Fibroblast of skin of scalp (primary cell): ENCODE measurements at places on chromosomes 4 and X.

- peak; percentile 4 for DNase-seq
Measured at GRCh38 chr4:174437749-174438148, 84.5 kb downstream of the HPGD start.

- no peak for DNase-seq
Measured at GRCh38 chr4:77393996-77394395, 211.6 kb upstream of the CXCL13 start.

- DNase-seq, result peak; percentile 44
Measured at GRCh38 chr4:55447831-55448230, 52.1 kb downstream of the TMEM165 start.

DNA sequence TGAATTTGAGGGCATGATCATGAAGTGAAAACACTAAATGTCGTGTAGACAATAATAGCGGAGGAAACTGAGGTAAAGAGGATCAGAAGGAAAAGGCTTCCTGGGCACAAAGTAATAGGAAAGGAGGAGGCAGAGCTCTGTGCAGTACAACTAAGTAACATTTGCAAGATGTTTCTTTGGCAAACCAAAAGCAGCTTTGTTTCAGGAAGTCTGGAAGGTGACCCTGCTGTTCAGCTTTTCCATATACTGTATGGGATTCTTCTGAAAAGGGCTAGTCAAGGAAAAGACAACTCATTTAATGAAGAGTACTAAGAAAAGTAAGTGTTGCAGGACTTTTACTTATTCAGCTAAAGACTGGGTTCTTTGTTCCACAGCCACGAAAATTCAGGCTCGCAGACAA is 463.1 kb downstream of the PCDH7 start:
- DNase-seq, result no peak

DNA sequence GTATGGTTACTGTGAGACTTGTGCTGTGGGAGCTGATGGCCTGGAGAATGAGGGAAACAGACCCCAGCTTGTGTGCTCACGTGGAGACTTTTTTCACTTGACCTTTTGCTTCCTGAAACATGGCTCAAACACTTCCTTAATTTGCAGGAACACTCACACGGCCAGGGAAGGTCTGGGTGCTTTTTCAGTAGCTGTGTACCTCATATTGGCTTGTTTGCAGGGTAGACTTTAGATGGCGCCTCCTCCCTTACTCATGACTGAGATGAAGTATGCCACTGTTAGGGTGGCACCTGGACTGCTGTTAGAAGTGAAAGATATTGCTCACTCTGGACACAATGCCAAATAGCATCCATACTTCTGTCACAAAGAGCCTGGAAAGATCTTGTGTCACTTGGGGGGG is 75.7 kb upstream of the WDR1 start:
- no peak for DNase-seq

DNA sequence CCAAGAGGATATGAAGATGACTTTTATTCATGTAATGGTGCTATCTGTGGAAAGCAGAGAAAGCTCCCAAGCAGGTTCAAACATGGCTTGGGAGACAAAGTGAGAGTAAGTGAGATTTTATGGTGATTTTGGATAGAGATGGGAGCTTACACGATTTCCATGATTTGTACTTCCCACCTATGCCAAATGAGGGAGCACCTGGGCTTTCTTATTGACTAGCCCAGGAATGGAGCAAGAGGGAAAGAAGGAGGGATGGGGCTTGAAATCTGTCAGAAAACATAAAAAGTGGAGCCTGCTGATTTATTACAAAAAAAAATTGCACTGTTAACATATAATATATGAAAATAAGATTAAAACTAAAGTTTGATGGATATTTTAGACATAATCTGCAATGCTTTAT is 703.5 kb upstream of the PABPC4L start:
- no peak for DNase-seq

- DNase-seq, result no peak
Measured at GRCh38 chr4:65954416-65954815, 284.1 kb upstream of the EPHA5 start.

GRCh38 chrX:52988985-52989917 is 30.9 kb upstream of the FAM156A start:
- no peak for DNase-seq

- DNase-seq, result peak; percentile 79
Measured at GRCh38 chr4:90855111-90855510, 727.9 kb downstream of the CCSER1 start.

- DNase-seq, result peak; percentile 33
Measured at GRCh38 chrX:104310090-104310489, 55.4 kb upstream of the ESX1 start.

DNA sequence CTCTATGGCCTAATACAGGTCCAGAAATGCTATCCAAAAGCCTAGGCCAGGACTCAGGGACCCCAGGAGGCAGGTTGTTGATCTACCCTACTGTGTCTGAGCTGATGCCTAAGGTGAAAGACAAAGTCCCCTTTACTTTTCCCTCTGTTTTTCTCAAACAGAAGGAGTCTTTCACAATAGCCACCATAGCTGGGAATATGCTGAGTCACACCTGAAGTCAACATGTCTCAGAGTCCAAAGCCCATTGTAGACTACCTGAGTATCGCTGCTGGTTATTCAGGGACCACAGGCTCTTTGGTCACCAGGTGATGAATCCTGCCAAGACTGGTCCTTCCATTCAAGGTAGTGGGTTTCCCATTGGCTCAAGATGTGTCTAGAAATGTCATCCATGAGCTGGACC is 562.2 kb downstream of the ACTRT1 start:
- DNase-seq, result no peak

DNA sequence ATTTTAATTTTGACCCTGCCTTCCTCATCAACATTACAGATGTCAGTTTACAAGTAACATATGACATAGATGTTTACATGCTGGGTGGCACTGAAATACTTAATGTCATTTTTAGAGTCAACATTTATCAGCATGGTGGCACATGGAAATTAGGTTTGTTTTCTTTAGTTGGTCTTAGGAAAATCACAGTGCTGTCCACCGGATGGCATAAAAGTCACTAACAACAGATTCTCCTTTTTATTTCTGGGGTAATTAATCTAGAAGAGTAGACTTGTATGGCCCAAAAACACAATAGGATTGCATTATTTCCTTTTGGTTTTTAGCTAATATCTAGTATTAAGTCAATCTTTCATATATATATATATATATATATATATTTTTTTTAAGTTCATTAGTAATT is 88.6 kb upstream of the HHIP start:
- peak; percentile 10 for DNase-seq

DNA sequence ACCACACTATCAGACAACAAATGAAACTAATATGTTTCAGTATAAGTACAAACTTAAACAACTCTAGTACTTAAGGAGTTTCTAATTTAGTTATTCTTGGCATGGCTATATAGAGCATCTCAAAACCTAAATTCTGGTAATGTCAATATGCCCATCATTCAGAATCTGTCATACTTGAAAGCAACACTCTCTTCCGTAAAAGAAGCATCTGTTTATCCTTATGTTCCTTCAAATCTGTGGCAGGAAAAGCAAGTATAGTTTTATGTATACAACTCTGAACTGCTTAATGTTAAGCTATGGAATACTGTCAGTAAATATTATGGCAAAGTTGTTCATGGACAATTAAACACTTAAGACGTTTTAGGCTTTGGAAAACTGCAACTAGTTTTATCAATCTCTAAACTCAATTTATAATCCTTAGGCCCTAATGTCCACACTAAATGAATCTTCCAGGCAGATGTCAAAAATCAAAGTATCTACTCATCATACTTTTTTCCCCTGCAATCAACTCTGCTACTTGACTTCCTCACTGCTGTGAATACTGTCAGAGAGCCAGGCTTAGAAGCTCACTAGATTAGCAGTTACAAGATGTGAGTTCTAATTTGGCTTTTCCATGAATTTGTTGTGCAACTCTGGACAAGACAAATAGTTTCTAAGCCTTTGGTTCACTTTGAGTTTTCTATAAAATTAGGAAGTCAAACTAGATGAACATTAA is 109.4 kb downstream of the SCLT1 start:
- DNase-seq, result no peak

- no peak for DNase-seq
Measured at GRCh38 chr4:46993075-46994006, at the start of gene GABRA4. GABRA4 (minus strand) TSS chr4:46993581; CDS start chr4:46993424, 157 bp downstream.

DNA sequence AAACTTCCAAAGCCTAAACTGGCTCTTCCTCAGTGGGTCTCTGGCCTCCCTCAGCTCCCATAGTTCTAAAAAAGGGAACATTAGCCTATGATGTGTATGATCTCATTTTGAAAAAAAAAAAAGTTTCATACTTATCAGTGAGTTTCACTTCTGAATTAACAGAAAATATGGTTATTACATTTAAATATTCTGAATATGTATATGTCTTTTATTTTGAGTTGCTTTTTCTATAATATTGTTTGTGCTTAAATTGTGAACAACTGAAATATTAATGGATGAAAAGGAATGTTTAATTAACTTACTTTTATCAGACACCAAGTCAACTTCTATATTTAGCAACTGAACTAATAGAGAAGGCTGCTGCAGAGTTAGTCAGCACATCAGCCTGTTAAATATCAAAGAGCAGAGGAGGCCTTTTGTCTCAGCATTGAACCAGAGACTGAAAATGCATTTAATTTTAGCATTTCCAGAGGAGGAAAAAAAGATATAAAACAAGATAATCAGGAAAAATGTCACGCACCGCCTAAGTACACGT is 20.4 kb upstream of the FHL1 start:
- DNase-seq, result peak; percentile 55

DNA sequence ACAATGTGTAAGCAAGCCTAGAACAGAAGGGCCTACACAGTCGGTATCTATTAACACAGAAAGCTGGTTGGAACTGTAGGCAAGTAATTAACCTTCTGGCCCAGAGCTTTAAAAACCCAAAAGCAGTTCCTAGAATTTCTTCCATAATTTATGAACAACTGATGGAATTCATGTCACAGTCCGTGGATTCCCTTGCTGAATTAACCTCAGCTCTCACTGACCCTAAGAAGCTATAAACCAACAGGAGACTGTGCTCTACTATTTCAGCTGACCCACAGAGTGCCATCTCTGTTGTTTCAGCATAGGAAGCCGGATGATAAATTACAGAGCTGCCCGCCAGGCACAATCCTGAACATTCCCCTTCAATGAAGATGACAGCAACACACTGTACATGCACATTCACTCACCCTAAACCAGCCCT is 157.3 kb downstream of the PRDM5 start:
- DNase-seq, result no peak

DNA sequence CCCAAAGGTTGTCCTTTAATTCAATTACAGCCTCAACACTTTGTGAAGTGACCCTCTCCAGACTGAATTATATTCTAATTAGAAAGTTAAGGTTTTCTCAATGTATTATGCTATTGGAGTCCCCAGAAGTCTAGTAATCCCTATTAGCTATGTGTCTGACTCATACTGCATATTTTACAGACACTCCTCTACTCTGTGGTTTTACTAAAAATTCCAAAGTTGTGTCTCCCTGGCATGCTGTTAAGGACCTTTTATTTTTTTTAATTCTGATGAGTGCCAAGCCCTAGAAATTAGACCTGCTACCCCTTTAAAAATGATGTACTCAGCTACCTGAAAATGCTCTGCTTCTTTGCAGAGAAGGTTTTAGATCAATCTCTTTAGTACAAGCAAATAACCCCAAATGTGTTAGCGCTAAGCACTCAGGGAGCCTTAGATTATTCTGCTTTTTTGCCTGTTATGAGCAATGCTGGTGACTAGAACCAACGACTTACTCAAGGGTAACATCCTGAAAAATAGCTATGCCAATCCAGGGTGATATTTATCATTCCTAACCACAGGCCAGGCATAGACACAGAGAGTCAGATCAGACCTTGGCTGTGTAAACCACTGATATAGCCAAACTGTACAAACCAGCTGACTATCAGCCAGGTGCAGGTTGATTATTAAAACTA is 26.1 kb upstream of the CXCL13 start:
- peak; percentile 90 for DNase-seq

DNA sequence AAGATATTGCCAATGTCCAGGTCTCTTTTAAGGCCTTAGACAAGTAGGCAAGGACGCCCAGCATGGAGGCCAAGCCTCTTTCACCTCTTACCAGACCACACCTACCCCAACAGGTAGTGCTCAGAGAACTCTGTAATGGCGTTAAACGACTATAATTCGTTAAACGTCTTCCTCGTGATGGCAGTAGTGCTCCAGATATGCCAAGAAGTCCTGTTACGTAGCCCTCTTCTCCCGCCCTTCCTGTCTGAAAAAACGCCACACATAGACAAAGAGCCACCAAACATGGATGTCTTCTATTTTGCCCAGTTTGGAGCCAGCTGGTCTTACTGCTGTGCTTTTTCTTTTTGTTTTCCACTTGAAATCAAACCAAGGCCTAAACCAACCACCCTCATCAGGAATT is 190.7 kb downstream of the OR13H1 start:
- no peak for DNase-seq

DNA sequence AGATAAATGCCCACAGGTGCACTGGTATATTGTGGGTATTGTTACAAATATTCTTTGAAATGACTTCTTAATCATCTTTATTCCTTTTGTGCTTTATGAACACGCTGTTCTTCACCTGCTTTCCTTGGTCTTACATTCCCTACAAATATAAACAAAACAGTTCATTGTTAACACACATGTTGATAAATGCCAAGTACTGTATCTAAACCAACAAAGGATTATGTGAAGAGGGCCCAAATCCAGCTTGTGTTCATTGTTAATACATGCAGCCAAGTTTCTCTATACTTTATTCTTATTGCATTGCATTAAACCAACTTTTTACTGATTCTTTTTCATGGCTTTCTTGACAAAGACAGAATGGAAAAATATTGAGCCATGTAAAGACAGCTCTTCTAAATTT is 42.8 kb downstream of the AREG start:
- no peak for DNase-seq

DNA sequence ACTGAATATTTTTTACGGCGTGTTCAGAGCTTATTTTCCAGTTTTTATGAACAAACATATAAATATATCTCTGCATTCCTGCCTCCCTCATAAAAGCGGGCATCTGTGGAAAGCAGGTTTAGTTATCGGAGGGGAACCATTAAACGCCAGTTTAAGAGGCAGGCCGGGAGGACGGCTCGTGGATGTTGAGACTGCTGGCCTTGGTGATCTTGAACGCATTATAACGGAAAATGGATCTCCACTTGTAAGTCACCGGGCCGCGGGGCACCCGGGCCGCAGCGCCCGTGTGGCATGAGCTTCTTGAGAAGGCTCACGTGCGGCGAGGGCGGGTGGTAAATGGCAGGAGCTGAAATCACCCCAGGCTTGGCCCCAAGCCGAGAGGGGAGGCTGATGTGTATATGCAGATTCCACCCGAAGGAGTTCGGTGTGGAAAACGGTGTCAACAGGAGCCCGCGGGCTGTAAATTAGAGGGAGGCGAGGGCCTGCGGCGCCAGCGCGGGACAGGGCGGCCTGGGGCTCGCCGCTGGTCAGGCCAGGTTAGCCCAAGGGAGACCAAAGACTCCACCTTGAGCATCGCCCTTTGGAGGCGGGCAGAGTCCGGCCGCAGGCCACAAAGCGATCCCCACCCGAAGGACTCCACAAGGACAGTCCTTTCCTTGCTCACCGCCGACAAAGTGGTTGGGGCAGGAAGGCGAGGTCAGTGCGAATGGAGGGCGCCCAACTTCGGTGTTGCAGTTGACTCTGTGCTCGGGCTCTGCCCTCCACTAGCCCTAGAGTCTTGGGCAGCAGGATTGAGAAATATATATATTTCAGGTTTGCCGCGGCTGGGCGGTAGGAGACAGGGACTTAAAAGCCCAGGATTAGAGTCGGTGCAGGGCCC is 1.3 kb upstream of the HAND2 start:
- DNase-seq, result no peak

- peak; percentile 51 for DNase-seq
Measured at GRCh38 chr4:48913346-48913745, 6.8 kb upstream of the OCIAD2 start.
